Kidney glomerular epithelial cell (primary cell): ENCODE measurements at places on chromosomes 4 and X.

- no peak for DNase-seq
These were observed 159.9 kb downstream of the SCFD2 start for GRCh38 chr4:53205970-53206369.

GRCh38 chrX:130267956-130268448 is 697 bp downstream of the ZNF280C start:
- DNase-seq = no peak

DNA sequence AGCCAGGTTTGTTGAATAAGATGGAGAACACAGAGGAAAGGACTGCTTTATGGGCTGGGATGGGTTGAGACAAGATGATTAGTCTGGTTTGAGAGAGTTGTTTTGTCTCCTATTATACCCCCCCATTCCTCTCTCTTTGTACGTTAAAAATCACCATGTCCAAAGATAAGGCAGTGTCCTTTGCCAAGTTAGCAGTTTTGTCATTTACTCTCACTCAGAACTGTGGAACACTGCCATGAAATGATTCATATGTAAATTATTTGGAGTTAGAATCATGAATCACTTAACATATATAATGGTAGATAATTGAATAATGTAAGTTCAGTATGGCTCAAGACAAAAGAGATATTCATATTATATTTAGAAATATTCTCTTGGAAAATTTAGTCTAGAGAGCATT is 151.3 kb downstream of the DCLK2 start:
- no peak for DNase-seq

- DNase-seq = no peak
These were observed 457.5 kb upstream of the GRID2 start for GRCh38 chr4:91846233-91846632.
